Smooth muscle cell of bladder (primary cell): ENCODE measurements at places on chromosomes 5 and 9. TPM values are rescaled to one million over a fixed set of nuclear protein-coding genes. Genes with fewer than 3 reads are reported as not detected.

LHX2 gene
- total RNA-seq: not detected in 2 replicates

C9 gene
- 0.18 TPM in 1 of 2 replicates, not detected in the other for total RNA-seq

PRDM9 gene
- total RNA-seq: not detected in 2 replicates

PCDHGA9 gene
- total RNA-seq: 2.7 and 3.1 TPM in 2 replicates

FOXI1 gene
- total RNA-seq: not detected in 2 replicates

EGFLAM gene
- 2.7 and 4.7 TPM in 2 replicates for total RNA-seq

KCNV2 gene
- not detected in 2 replicates for total RNA-seq

RANBP3L gene
- 0.09 TPM in 1 of 2 replicates, not detected in the other for total RNA-seq

FER gene
- 20.1 and 26.9 TPM in 2 replicates for total RNA-seq
